Activated CD4-positive, alpha-beta memory T cell treated with anti-CD3 and anti-CD28 coated beads, Interleukin-2, amount 10 ng/mL, durations not matched to agents 7 days and 5 days (primary cell): ENCODE measurements at places on chromosomes 12 and 14.

DNA sequence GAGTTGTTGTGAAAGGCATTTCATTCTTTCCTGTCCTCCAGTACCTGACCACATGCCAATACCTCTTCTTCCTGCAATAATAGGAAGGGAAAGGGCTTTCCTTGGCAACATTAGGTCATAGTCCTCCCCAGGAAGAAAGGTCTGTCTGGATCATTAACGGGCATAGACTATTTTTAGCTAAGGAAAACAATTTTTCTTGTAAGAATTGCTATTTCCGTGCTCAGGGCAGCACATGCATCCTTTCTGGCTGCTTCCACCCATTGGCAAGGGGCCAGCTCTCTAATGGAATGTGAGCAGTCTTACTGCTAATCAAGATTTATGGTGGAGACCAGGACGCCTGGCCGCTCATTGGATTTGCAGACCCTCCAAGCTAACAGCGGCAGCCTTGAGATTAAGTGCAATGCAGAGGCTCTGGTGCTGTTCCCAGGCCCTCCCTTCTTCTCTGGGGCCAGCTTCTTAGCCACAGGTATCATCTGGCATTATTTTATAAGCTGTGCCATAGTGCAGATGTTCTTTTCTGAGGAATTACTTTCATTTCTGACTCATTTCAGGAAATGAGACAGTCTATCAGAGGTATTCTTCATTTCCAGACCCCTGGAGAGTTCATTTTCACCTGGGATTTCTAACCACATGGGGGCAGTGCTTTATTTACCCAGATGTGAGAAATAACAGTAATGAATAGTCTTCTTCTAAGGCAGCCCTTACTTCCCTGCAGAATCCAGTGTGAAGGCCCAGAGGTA lies 52.9 kb downstream of the ANO6 start:
- DNase-seq = no peak

- DNase-seq = no peak
These were observed 344 bp downstream of the SPTLC2 start for GRCh38 chr14:77616133-77616453.

DNA sequence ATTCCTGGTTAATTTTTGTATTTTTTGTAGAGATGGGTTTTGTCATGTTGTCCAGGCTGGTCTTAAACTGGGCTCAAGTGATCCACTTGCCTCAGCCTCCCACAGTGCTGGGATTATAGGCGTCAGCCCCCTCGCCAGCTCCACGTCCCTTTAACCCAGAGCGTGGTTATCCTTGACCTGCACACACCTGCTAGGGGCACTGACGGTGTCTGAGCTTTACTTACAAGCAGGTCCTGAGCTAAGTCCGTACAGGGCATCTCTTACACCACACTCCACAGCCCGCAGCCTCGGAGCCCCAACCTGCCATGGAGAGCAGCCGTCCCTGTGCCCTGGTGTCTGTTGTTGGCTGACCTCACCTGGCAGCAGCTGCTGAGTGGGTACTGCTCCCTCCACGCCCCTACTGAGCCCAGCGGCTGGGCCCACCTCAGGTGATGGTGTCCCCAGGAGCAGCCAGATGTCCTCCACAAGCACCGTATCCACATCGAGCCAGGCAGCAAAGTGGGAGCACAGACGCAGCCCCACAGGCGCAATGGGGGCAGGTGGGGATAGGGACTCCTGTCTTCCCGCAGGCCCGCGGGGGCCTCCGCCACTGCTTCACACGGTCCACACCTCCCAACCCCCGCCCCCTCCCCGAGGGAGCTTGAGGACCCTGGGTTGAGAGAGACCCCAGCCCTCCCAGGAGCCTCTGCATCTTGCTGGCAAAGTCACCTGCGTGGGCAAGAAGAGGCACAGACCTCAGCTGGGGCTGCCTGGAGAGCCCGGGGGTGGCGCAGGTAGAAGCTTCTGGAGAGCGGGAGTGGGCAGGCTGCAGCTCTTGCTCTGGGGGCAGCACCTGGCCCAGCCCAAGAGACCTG lies 325.4 kb upstream of the SFSWAP start:
- DNase-seq = no peak

DNA sequence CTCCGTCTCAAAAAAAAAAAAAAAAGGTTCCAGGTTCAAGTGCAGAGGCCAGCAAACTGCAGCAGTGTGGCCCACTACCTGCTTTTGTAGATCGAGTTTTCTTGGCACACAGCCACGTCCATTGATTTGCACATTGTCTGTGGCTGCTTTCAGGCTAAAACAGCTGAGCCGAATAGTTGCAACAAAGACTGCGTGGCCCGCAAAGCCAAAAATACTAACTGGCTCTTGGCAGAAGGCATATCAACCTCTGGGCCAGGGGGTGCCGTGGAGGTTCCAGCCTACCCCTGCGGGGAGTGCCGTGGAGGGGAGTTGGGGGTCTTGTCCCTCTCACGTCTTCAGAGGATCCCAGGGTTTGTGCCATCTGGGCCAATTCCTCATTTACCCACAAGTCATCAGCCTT lies 170.1 kb downstream of the ADGRD1 start:
- peak; percentile 3 for DNase-seq

GRCh38 chr14:65210118-65210821 lies 108.0 kb upstream of the MAX start:
- peak; percentile 39 for DNase-seq

DNA sequence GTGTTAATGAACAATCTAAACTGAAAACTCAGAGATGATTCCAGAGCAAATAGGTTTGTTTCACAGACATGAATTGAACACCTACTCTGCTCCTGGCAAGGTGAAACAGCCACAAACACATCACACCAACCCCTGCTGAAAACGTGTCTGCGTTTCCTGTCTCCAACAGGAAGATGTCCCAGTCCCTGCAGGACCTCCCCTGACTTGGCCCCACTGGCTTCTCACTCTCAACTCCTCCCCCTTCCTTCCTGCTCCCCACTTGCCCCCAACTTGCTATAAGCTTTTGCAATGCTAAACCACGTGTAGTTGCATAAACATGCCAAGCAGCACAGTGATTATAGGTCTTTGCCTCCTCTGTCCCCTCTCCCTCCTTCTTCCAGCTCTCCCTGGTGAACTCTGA lies 567.6 kb downstream of the BCL11B start:
- DNase-seq = peak; percentile 52

DNA sequence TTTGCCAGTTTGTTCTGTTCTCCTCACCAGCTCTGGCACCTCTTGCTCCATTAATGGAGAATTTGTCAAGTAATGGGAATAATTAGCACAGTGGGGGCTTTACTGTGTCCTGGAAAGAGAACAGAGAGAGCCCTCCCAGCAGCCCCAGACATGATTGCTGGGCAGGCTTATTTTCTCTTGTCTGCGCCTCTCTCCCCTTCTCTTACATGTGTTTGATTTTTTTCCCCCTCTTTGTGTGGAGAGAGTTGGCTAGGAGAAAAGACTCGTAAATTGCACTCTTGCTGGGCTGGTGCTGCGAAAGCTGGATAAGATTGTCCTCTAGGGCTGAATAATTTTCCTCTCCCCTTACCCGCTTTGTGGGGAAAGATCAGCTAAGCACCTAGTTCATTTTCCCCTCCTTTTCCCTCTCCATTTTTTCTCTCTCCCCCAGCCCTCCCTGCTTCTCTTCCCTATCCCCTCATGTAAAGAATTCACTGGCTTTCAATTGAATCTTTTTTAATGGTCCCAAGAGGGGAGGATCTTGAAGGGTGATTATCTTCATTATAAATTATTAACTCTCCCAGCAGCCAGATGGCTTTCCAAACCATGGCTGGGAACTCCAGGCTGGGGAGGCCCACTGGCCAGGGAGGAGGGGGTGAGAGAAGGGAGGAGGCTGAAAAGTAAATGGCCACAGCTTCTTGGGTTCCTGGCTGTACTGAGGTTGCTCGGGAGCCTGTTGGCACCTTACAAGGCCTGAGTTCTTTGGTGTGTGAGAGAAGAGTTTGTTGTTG lies 62.2 kb downstream of the NRXN3 start:
- no peak for DNase-seq

GRCh38 chr12:116609319-116610114 lies 50.3 kb downstream of the MAP1LC3B2 start:
- DNase-seq = peak; percentile 38

DNA sequence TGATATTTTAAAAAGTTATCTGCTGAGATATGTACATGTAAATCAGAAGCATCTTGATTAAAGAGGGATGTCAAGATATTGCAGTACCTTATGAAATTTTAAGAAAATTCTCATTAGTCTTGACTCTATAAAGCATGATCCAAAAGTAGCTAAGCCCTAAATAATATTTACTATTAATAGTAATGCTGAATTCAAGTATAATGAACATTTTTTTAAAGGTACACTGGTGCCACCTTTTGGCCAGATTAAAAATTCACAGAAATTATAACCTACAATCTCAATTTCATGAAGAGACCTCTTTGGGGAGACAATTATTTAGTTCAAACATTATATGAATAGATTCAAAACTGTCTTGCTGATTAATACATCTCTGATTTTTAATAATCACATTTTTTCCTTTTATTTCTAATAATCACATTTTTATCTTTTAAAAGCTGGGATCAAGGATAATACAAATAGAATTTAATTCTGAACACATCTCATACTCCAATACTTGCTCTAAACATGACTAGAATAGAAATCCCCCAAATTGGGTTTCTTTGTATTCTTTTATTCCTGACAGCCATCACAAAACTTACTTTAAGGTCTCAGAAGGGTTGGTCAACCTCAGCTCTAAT lies 13.4 kb downstream of the AKAP5 start:
- no peak for DNase-seq
